ENCODE measurements at places on chromosomes 5 and 9.
A peak's percentile ranks its signal among the peaks of the same experiment; 100 is the strongest.

GRCh38 chr9:126461029-126461428, 134.4 kb downstream of the MVB12B start:
- DNase-seq, result no peak

DNA sequence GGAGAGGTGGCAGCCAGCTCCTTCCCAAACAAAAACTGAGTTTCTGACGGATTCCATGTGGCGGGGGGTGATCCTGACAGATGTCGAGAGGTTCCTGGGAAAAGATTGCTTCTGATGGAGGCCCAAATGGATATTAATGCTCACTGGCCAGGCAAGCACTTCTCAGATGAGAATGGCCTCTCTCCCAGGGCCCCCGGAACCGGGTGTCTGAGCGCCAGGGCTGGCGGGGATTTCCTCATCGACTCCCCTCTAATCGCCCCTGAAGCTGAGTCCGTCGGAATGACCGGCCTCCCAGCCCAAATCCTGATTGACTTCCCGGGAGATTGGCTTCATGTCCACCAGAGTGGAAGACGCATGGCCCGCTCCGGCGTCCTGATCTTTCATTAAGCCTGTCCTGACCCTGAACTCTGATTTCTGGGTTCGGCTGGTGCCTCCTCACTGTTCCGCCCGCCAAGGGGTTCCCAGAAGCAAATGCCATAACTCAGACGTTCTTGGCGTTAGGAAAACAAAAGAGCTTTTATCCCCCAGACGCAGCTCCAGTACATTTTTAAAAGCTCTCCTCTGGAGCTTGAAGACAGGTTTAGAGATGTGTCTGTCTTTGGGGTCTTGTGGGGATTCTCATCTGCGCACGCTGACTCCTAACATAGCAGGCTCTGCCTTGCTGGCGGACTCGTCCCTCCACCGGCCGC, 17.6 kb downstream of the FIBCD1 start:
- no peak for DNase-seq

- peak; percentile 2 for DNase-seq
Observed at GRCh38 chr5:134874831-134875655, 872 bp downstream of the TXNDC15 start.

DNA sequence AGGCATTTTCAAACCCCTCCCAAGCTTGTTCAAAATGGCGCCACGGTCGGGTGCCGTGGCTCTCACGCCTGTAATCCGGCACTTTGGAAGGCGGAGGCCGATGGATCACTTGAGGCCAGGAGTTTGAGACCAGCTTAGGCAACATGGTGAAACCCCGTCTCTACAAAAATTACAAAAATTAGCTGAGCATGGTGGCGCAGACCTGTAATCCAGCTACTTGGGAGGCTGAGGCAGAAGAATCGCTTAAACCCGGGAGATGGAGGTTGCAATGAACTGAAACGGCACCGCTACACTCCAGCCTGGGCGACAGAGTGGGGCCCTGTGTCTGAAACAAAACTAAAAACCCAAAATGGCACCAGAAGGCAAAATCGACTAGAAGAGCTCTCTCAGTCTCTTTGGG, 142.0 kb downstream of the MTX3 start:
- DNase-seq, result no peak

DNA sequence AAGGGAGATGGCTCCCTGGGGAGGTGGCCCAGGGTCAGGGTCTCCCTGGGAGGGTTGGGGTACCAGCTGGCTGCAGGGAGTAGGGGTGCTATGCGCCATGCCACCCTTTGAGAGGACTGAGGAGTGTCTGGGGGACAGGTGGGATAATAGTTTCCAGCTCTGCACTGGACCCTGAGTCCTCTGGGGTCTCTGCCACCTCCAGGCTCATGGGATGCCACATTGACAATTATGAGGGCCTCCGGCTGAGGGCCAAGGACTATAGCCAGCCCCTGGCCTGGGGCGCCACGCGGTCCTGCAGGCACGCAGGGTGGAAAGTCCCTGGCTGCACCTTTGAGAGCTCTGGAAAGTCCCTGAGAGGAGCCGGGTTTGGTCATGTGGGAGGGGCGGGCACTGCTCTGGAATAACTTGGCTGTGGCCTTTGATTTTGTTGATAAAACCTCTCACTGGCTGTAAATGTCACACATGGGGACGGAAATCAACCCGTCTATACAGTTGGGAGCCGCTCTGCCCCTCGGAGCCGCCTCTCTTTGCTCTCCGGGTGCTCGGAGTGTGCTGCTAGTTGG, 16.0 kb downstream of the TRAF2 start:
- DNase-seq, result peak; percentile 78

Measured in CD8-positive, alpha-beta memory T cell (primary cell).